Prostate gland (tissue), 2 donors: ENCODE measurements at places on chromosomes 4 and X. TPM values are rescaled to one million over a fixed set of nuclear protein-coding genes. Genes with fewer than 3 reads are reported as not detected.

Gene ADGRL3
- total RNA-seq: 1.7 TPM

DNA sequence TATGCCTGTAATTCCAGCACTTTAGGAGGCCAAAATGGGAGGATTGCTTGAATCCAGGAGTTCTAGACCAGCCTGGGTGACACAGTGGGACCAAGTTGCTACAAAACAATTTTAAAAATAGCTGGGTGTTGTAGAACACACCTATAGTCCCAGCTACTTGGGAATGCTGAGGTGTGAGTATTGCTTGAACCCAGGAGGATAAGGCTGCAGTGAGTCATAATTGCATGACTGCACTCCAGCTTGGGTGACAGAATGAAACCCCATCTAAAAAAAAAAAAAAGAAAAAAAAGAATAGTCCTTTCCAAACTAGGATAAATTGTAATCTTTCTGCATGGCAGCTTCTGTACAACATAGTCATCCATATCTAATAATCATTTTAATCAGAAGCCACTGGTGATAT, 270.1 kb upstream of the INTU start:
- H3K36me3 ChIP-seq: no peaks in the 10 kb centered on the region
- DNase-seq: no peak
- no peak overlapping the region for H3K27ac ChIP-seq
- no peaks in the 10 kb centered on the region for H3K27me3 ChIP-seq
- H3K4me1 ChIP-seq: no peaks in the 10 kb centered on the region

GRCh38 chrX:139224953-139225665, 305.4 kb upstream of the F9 start:
- H3K4me3 ChIP-seq: no peak overlapping the region
- H3K4me1 ChIP-seq: no peaks in the 10 kb centered on the region
- H3K27ac ChIP-seq: no peak overlapping the region
- H3K27me3 ChIP-seq: no peaks in the 10 kb centered on the region

Gene DMP1
- not detected for total RNA-seq

DNA sequence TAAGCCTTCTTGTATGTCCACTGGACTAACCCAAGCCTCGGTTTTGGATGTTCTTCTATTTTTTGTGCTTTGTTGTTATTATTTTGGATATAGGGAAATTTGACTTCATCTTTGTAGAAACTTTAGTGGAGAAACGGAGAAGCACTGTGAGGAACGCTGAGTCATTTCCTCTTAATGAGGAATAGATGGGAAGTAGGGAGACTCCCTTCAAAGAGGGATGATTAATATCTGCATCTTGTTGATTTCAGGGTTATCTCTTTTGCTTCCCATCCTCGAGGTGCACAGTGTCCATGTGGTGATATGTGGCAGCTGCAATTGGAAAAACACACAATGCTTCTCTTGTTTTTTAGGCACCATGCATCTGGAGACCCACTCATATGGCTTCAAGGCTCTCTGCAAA, 1147.9 kb downstream of the NLGN4X start:
- no peaks in the 10 kb centered on the region for H3K36me3 ChIP-seq
- no peaks in the 10 kb centered on the region for H3K27me3 ChIP-seq
- no peaks in the 10 kb centered on the region for H3K4me1 ChIP-seq
- H3K4me3 ChIP-seq: no peak overlapping the region

- DNase-seq: no peak
- H3K36me3 ChIP-seq: no peaks in the 10 kb centered on the region
- H3K27me3 ChIP-seq: no peaks in the 10 kb centered on the region
- H3K27ac ChIP-seq: no peak overlapping the region
Measured at GRCh38 chrX:40314070-40314469, 216.3 kb upstream of the BCOR start.

- no peak overlapping the region for H3K4me3 ChIP-seq
- no peak for DNase-seq
- no peaks in the 10 kb centered on the region for H3K27me3 ChIP-seq
- no peaks in the 10 kb centered on the region for H3K4me1 ChIP-seq
Measured at GRCh38 chr4:156547891-156548290, 423.7 kb downstream of the PDGFC start.

Gene PIR
- total RNA-seq: 20.1 TPM

Gene NAP1L3
- 0.55 TPM for total RNA-seq

- no peak overlapping the region for H3K4me3 ChIP-seq
- peaks cover 7% of the 10 kb centered on the region for H3K27me3 ChIP-seq
- no peaks in the 10 kb centered on the region for H3K36me3 ChIP-seq
- no peaks in the 10 kb centered on the region for H3K4me1 ChIP-seq
- H3K27ac ChIP-seq: no peak overlapping the region
Measured at GRCh38 chr4:5884796-5885195, 8.1 kb downstream of the CRMP1 start.

DNA sequence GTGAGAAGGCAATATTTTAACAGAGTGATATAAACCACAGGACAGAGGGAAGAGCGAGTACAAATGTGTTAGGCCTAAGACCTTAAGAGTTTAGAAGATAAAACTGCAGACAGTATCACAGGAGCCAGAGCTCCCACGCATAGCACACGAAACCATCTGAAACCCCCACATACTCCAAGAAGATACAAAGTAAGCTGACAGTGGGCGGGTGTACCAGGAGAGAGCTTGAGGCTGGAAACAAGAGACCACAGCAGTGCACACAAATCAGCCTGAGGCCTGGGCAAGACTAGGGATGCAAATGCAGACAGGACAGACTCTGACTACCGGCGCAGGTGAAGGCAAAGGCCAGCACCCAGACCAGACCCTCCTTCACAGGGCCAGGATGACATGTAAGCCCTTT, 54.1 kb upstream of the ARHGAP24 start:
- H3K4me3 ChIP-seq: no peak overlapping the region
- DNase-seq: no peak
- H3K4me1 ChIP-seq: no peaks in the 10 kb centered on the region
- H3K27me3 ChIP-seq: no peaks in the 10 kb centered on the region

Gene BMPR1B
- 59.8 TPM for total RNA-seq

Gene ODAPH
- total RNA-seq: not detected

Gene MFAP3L
- 32.2 TPM for total RNA-seq

Gene L1CAM
- total RNA-seq: 18.0 TPM

DNA sequence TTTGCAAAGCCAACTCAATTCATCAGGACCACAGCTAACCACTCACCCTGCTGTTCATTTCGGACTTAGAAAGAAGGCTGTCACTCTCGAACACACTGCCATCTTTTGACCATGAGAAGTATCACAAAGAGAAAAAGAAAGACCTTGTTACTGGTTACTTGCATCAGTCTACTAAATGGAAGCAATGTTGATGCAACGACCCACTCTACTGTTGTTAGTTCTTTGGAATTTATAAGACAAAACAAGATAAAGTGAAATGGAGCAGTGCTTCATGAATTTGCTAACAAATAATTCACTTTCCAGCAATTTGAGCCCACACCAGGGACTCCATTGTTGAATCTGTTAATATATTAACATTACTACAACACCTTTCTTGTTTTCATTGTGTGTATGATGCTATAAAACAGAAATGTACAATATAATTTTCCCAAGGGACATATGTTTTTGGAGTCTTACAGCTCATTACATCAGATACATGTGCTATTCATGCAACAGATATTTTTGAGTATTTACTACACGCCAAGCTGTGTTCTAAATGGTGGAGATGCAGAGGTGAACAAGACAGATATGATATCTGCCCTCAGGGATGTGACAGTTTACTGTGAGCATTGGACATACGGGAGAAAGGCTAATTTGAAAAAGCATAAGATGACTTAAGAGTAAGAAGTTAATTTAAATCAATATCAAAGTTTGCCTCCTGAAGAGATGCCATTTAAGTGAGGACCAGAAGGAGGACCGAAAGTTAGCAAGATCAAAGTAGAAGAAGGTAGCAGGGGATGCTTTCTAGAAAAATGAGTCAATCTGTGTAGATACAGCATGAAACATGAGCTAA, 87.2 kb downstream of the AREG start:
- no peak for DNase-seq
- H3K27ac ChIP-seq: no peak overlapping the region
- H3K36me3 ChIP-seq: no peaks in the 10 kb centered on the region

Gene PAGE1
- total RNA-seq: 8.9 TPM

GRCh38 chrX:46569621-46570020, 3.9 kb upstream of the CHST7 start:
- no peak overlapping the region for H3K4me3 ChIP-seq
- H3K27me3 ChIP-seq: no peaks in the 10 kb centered on the region
- H3K4me1 ChIP-seq: no peaks in the 10 kb centered on the region
- H3K36me3 ChIP-seq: no peaks in the 10 kb centered on the region
- DNase-seq: no peak

DNA sequence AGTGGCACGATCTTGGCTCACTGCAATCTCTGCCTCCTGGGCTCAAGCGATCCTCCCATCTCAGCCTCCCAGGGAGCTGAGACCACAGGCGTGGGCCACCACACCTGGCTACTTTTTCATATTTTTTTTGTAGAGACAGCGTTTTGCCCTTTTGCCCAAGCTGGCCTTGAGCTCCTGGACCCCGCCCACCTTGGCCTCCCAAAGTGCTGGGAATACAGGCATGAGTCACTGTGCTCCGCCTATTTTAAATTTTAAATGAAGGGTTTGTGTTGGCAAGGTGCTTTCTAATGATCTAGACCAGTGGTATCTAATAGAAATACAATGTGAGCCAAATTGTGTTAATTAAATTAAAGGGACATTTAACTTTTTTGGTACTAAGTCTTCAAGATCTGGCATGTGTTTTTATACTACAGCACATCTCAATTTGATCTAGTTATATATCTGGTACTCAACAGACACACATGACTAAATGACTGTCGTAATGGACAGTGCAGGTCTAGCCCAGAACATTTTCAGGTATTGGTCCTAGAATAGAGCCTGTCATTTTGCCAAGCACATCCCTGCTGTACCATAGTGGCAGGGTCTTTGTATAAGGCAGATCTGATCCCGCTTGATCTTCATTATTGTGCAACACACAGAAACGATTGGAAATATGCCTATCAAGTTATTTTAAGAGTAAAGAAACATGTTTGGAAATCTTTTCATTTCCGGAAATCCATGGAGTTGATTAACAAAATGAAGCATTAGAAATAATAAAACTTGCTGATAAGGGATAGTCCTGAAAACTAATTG, 7.3 kb downstream of the PGK1 start:
- no peak overlapping the region for H3K4me3 ChIP-seq
- H3K27ac ChIP-seq: no peak overlapping the region
- no peaks in the 10 kb centered on the region for H3K27me3 ChIP-seq

Gene AMTN
- not detected for total RNA-seq

DNA sequence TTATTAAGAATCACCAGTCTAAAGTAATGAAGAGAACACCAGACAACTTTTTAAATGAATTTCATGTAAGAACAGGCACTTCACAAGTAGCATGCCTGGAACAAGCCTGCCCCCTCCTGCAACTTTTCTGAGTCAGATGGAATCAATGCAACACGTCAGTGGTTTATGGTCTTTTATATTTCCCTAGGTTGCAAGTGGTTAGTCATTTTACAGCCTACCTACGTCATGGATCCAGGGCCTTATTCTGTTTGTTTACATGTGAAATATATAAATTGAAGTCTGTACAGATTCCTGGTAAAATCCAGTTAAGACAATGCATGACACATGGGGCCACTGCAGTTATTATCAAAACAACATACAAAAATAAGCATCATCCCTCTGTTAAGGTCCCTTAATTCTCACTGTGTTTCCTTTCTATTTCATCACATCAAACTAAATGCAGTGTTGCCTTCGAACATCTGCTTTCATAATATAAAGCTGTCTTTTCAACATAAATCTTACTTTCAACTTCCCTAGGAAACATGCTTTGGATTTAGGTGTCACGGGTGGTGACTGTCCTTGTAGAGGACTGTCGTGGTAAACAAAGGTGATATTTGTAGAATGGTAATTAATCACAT, 309.3 kb downstream of the FRMPD4 start:
- H3K36me3 ChIP-seq: no peaks in the 10 kb centered on the region
- no peak overlapping the region for H3K4me3 ChIP-seq
- H3K4me1 ChIP-seq: no peaks in the 10 kb centered on the region
- peak; percentile 3 for DNase-seq

DNA sequence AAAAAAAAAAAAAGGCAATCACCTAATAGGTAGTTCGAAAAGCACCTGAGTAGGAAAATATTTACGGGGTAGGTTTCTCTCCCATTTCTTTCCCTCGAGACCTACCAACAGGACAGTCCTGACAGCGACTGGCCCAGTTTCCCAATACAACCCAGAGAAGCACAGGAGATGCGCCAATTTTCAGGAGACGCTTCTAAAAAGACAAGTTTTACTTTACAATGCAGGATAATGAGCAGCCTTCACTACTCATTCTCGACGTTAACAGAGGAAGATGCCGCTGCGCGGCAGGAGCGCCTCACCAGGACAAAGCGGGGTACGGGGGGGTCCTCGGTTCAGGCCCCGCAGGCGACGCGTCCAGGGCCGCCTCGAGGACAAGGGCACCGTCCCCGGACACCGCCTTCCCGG, 708 bp downstream of the BCLAF3 start:
- H3K4me1 ChIP-seq: no peaks in the 10 kb centered on the region
- H3K36me3 ChIP-seq: no peaks in the 10 kb centered on the region
- H3K27me3 ChIP-seq: no peaks in the 10 kb centered on the region
- DNase-seq: no peak
- peak overlapping the region; percentile 55 for H3K4me3 ChIP-seq

GRCh38 chr4:139900964-139901376, 235.4 kb downstream of the MGST2 start:
- no peaks in the 10 kb centered on the region for H3K36me3 ChIP-seq
- peak overlapping the region; percentile 60 for H3K27ac ChIP-seq
- no peak for DNase-seq

- no peak overlapping the region for H3K27ac ChIP-seq
- H3K4me1 ChIP-seq: no peaks in the 10 kb centered on the region
- no peaks in the 10 kb centered on the region for H3K36me3 ChIP-seq
- DNase-seq: no peak
Measured at GRCh38 chr4:578451-579443, 2.7 kb upstream of the TMEM271 start.

GRCh38 chrX:135347381-135348016, 38.2 kb downstream of the ETDC start:
- H3K4me1 ChIP-seq: no peaks in the 10 kb centered on the region
- DNase-seq: no peak
- H3K36me3 ChIP-seq: no peaks in the 10 kb centered on the region

GRCh38 chrX:65740909-65741308, 73.5 kb downstream of the MSN start:
- DNase-seq: no peak
- H3K4me1 ChIP-seq: no peaks in the 10 kb centered on the region
- no peak overlapping the region for H3K4me3 ChIP-seq
- H3K27me3 ChIP-seq: no peaks in the 10 kb centered on the region
- H3K36me3 ChIP-seq: no peaks in the 10 kb centered on the region
